T47D (cell line): ENCODE measurements at places on chromosomes 1 and 21.

DNA sequence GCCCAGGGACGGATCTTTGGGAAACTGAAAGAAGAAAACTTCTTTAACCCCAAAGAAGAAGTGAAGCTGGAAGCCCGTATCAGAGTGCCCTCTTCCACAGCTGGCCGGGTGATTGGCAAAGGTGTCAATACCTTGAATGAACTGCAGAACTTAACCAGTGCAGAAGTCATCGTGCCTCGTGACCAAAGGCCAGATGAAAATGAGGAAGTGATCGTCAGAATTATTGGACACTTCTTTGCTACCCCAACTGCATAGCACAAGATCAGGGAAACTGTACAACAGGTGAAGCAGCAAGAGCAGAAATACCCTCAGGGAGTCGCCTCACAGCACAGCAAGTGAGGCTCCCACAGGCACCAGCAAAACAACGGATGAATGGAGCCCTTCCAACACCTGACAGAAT, 114.0 kb downstream of the NBPF12 start:
- no peak for DNase-seq

DNA sequence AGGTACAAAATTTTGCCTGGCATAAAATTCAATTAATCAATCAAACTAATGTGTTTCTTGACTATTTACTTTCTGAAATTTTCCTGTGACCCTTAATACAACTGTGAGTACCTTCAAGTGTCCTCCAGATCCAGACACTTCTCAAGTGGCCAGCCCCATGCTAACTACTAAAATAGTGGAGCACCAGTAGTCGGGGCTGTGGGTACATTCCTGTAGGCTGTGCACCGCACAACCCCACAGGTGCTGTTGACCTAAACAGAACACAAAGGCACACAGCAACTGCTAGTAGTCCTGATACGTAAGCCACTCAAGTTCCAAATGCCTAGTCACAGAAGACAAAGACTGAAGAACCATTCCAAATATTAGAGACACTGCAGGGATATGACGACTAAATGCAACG, 36.6 kb downstream of the TMEM50B start:
- no peak for DNase-seq

GRCh38 chr1:15381805-15382204, 27.9 kb upstream of the EFHD2 start:
- DNase-seq: no peak

DNA sequence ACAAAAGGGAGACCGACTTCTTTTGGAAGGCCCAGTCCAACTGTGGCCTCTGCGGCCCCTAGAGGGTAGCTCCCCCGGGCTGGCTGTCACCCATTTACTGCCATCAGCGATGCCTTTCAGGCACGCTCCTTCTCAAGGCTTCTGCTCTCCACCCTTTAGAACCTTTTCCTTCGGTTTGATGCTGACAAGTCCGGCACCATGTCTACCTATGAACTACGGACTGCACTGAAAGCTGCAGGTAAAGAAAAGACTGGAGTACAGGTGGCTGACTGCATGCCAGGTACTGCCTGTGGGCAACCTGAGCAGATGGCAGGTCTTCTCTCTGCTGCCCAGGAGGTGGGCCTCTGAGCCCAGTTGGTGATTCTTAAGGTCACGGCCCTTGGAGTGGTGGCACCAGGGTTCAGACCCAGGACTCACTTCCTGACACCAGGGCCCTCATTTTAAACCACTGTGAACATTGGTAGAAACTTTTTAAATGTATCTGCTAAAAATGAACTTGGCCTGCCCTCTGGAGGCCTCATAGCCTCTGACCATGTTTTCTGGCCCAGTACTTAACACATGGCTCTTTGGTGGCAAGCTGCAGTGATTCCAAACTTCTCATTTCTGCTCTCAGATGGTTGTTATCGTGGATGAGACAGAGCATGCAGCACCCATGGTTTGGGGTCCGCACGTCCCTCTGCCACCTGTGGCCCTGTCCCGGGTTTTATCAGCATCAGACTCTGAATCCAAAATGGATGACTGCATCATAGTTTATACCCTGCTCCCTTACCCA, 45.7 kb downstream of the CAPN9 start:
- DNase-seq: no peak

DNA sequence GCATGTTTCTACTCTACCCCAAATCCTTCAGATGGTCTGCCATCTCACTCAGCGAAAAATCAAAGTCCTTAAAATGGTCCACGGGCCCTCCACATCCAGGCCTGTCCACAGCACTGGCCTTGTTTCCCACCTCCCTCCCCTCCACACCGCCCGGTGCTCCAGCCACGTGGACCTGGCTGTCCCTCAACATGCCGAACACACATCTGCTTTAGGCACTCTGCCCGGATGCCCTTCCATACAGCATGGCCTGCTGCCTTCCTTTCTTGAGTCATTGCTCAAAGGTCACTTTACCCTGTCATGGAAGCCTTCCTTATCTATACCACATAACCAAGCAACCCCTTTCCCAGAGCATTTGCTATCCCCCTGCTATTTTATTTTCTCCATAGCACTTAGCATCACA, 143.0 kb downstream of the DNM3 start:
- no peak for DNase-seq

DNA sequence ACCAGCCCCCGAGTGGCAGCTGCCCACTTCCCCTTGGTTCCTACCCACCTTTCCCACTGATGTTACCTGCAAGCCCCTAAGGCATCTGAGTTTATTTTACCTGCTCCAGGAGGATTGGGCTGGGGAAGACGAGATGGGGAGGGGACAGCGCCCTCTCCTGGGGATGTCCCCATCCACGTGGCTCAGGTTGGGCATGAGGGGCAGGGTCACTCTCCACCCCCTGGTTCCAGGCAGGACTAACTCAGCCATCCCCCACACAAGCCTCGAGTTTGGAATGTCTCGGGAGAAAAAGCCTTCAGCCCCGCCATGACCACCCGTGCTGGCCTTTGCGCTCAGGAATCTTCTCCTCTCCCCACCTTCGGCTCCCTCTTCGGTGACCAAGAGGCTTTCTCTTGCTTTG, 90.0 kb downstream of the ARHGEF10L start:
- no peak for DNase-seq
